ENCODE measurements at places on chromosomes 2 and 18.

- DNase-seq, result peak; percentile 1
These were observed 773 bp downstream of the CMPK2 start for GRCh38 chr2:6864923-6865345.

GRCh38 chr2:240823449-240824336, 3.7 kb upstream of the KIF1A start:
- DNase-seq, result no peak

GRCh38 chr18:54684784-54685183, 93.7 kb downstream of the DYNAP start:
- DNase-seq, result peak; percentile 4

DNA sequence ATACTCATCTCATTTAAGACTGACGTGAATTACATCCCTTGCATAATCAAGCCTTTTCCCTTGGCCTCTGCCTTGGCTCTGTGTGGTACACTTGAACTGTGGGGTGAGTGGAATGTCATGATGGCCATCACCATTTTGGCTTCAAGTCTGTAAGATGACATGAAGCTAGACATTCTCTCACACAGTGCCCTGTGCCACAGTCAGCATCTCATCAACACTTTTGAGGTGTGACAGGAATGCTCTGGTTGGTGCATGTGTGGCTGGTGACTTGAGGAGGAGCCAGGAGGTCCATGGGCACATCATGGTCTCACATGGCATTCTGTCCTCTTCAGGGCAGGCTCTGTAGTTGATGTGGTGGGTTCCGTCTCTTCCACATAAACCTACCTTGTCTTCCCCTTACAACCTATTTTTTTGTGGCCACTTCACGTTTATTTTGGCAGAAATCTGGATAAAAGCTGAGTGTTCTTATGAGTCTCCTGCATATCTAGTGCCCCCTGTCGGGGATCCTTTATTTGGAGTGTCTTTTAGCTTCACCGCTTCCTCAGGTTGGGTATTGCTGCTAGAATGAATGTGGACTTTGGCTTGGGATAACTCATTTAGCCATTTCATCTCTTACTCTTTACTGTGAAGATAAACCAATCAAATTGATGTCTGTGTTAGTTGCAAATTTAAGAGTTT, 28.1 kb downstream of the MAP4K4 start:
- no peak for DNase-seq

- DNase-seq, result no peak
These were observed 109.0 kb upstream of the BZW1 start for GRCh38 chr2:200702646-200703118.

GRCh38 chr2:181223234-181223633, 234.0 kb upstream of the ITGA4 start:
- DNase-seq, result no peak

DNA sequence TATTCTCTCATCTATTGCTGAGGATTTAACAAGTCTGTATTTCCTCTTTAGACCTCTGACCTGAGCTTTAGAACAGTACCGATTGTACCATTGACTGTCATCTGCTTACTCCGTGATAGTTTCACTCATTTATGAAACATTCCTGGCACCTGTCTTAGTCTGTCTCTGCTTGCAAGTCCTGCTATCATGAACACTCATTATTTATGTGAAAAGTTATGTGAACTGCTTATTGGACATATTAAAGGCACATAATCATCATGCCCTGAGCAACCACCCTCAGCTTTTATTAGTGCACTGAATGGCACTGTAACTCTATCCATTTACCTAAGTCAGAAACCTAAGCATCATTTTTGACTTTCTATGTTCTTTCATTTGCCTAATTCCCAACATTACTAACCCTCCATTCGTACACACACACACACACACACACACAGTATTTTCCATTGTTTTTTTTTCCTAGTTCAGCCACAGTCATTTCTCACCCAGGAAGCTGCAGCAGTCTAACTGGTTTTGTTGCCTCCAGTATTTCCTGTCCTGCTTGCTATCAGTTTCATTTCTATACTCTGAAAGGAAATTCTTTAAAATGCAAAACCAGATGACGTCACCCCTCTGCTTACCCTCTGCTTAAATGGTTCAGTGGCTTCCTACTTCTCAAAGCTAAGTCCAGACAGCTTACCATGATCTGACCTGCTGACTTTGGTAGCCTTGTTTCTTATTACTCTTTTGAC, 146.1 kb downstream of the HAUS1 start:
- peak; percentile 90 for DNase-seq

DNA sequence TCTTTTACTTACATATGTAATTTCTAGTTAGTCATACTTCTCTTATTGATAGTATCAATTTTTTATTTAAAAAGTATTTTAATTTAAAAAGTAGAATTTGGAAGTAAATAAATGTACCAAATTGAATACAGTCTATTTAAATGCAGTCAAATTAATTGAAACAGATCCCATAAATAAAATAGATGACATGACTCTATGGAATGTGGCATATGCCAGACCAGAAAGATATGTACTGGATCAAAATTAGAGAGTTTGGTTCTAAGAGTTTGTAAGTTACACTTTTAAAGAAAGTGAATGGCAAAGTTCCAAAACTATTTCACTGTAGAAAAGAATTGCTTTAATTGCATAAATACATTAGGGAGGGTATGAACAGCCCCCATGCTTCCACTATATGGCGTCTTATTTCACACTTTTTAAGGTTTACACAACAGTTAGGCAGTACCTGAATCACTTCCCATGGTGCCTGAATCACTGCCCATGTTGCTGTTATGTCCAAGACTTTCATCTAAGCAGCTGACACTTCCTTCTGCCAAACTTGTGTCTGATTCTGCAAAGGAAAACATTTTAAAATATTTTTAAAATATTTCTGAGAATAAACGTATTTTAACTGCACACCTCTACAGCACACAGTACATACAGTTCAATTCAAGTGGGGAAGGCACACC, 25.2 kb downstream of the IFIH1 start:
- no peak for DNase-seq

GRCh38 chr18:4241090-4241617, 214.0 kb downstream of the DLGAP1 start:
- no peak for DNase-seq

- peak; percentile 79 for DNase-seq
These were observed 77.2 kb downstream of the NEURL3 start for GRCh38 chr2:96427917-96428316.

DNA sequence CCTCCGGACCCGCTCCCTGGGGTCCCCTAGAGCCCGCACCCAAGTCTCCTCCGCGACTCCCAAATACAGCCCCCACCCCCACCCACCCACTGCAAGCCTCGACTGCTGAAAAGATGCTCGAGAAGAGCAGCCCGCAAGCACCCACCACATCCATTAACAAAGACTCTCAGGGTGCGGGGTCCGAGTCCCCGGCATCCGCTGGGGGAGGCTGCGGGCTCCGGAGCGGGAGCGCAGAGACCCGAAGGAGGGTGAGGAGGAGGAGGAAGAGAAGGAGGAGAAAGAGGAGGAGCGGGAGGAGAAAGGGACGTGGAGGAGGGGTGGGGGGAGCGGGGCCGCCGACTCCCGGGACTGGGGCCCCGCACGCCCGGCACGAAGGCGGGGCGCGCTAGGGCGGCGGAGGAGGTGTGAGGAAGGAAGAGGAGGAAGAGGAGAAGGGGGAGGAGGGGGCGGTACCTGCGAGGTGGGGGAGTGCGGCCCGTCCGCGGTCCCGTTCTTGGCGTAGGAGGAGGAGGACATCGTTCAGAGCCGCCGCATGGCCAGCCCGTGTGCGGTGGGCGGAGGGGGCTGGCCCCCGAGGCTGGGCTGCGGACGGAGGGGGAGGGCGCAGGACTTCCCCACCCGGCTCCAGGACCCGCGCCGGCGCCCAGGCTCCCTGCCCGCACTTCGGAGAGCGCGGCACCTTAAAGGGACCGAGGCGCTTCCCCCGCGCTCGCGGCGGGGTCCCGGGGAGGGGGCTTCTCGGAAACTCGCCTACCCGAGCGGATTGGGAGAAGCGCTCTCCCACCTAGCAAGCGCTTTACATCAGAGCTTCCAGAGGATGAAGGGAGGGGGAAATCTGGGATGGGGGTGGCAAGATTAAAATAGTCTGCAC, at the start of gene CACNB4:
Gene CACNB4 (minus strand): TSS at position 549 of the 871 bp plus-strand sequence.
- no peak for DNase-seq

DNA sequence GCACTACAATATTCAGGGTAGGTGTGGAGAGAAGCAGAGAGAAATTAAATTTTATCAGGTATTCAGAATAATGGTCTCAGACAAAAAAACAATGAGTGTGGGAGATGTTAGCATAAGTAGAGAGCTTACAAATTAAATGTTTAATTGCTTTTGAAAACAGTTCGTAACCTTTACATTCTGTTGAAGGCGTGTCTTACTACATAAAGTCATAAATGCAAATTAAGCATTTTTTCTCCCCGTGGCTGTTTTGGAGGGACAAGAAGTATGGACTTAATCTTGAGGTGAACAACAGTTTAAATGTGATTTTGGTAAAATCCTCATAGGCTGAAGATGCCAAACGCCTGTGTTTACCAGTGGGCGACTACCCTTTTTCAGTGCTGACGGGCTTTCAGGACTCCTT, 55.8 kb downstream of the OXER1 start:
- no peak for DNase-seq

DNA sequence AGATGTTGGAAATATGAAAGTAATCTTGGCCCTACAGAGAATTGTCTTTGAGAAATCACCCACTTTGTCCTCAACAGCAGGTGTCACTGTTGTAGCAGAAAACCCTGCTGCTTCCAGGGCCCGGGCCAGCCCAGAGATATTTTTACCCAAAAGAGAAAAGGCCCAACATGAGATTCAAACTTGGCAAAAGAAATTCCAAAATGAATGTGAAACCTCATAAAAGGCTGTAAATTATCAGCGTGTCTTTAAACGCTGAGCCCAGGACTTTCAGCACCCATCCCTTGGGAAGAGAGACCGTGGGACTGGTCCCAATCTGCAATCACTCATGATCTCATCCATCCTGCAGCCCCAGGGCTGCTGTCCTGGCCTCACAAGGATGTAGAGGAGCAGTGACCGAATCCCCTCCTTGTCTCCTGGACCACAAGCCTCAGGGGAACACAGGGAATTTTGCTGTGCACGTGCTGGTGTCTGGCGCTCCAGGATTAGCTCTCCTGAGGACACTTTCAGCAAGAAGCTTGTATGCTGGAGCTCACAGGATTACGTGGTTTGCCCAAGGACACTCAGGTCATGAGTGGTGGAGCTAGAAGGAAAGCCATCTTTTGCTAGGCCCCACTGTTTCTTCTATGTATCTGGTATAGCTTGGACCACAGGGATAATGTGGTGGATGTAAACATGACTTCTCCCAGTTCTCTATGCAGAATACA, 202.1 kb downstream of the RNF144A start:
- peak; percentile 83 for DNase-seq

DNA sequence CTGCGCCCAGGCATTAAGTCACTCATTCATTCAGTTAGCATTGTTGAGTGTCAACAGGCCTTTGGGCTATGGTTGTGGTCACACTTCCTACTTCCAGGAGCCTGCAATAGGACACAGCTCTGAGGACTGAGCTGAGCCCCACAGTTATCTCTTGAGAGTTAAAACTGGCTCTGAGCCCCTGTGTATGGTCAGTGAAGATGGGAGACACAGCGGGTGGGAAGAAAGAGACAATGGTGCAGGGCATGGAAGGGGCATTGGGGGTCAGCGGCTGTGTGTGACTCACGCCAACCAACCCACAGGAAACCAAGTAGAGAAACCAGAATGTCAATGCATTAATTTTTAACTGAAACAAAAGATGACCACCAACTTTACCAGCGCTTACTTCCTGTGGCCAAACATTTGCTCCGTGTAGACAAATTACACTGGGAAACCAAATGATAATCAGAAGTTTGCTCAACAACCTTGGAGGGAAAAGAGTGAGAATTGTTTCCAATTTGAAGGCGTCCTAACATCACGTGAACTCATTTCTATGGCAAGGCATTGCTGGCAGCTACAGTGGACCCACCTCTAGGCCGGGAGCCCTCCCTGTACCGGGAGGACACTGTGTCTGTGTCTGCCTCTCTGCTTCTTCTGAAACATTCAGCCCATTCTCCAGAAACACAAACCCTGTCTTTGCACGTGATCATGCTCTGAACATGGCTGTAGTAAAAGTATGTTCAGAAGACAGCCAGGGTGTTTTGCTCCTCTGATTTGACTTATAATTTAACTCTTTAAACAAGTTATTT, 212.0 kb upstream of the ID2 start:
- DNase-seq, result no peak

GRCh38 chr18:70148039-70148938, 57.2 kb downstream of the RTTN start:
- no peak for DNase-seq

DNA sequence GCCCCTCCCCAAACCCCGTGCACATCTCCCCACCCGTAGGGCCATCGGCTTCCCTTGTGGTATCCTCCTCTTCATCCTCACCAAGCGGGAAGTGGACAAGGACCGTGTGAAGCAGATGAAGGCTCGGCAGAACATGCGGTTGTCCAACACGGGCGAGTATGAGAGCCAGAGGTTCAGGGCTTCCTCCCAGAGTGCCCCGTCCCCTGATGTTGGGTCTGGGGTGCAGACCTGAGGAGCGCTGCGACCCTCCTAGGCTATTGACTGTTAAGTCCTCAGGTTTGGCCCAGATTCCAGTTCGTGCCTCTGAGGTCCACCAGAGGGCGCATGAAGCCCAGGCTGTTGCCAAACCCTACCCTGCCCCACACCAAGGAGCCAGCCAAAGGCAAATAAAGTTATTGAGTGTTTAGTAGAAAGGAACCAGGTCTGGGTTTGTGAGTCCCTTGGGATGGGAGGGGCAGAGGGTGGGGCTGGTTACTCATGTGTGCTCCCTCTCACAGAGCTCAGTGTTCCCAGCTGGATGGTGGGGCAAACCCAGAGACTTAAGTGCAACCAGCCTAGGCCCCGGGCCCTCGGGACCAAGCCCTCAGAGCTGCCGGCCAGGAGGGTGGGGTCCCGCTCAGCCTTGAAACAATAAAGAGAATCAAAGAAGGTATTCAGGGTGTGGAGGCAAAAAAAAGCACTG, 2.4 kb downstream of the PNKD start:
- peak; percentile 96 for DNase-seq

GRCh38 chr2:109726379-109727270, 67.5 kb upstream of the RGPD5 start:
- no peak for DNase-seq

GRCh38 chr2:110903548-110903947, 171.2 kb downstream of the ACOXL start:
- DNase-seq, result no peak

DNA sequence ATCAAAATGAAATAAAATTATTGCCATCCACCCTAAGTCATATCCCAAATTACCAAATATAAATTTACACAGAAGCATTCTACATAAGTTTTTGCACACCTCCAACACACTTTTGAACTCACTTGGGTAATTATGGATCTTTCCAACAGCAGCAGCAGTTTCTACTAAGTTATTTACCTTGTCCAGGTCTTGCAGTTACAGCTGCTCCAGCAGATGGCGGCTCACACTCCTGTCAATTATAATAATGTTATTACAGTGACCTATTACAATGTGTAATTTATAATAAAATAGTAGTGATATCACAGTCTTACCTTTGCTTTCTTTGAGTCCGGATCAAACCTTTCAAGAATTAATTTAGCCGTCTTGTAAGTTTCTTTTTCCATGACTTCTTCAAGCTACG, 37.9 kb downstream of the LNPK start:
- DNase-seq, result no peak
